ENCODE measurements at places on chromosomes 12 and 14.

DNA sequence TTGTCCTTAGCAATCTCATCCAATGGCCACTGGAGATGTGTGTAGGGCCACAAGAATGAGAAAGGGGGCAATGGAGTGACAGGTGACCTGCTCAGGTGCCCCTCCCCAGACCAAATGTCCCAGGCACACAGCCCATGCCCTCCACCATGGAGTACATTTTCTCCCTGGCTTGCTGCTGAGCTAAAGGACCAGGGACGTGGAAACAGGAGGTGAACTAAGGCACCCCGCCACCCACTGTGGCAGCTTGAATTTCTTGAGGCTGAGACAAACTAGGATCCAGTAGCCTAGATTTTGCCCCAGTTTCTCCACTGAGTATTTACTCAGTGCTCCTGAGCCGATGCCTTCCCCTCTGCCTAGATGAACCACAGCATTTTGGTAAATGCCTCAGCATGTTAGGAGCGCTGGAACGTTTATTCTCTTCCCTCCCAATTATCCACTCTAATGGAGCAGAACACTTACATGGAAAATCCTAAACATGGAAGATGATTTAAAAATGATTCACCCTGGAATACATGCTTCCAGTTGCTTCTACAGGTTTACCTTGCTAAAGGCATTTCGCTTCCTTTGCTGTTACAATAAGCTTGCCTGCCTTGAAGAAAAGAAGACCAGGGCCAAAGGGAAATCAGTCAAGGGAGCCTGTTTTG lies 198.0 kb downstream of the ZFP36L1 start:
- DNase-seq = no peak

DNA sequence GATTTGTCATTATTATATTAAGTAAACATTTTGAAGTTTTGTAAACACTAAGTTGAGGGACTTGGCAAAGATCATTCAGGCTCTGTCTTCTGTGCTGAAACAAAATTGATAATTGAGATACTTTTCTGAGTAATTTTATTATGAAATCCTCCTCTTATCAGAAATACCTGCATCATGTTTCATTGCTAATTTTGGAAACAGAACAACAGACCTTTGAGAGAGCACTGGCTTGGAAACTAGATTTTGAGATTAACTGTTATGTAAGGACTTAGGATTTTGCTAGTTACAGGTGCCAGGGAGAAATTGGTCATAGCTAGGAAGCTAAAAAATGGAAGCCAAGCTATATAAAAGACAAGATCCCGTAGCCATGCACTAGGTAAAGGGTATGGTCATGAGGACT lies 201.7 kb upstream of the DCN start:
- no peak for DNase-seq

DNA sequence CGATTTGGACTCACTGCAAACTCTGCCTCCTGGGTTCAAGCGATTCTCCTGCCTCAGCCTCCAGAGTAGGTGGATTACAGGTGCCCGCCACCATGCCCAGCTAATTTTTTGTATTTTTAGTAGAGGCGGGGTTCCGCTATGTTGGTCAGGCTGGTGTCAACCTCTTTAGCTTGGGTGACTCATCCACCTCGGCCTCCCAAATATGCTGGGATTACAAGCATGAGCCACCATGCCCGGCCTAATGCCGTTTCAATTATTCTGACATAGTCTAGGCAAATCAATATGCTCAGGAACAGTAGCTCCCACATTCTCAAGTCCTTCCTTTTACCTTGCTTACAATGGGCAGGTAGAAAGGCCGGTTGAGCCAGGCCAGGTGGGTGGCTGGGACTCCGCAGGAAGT lies 82.0 kb upstream of the EEA1 start:
- no peak for DNase-seq

- no peak for DNase-seq
These were observed 133.0 kb upstream of the C14orf180 start for GRCh38 chr14:104446611-104447010.

DNA sequence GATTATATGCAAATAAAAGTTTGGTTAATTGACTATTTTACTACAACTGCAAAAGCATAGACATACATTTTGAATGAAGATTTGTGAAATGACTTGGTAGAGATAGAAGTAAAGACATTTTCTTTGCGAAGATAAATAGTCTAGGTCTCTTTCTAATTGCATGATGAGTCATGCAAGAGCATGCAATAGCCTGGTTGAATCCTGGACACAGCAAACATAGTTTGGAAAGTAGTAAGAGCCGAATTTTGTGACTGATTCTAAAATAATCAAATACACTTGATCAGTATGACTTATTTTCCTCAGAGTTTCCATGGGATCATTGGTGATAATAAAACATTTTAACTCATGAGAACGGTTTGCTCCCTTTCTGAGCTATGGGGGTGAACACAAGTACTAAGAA lies 27.7 kb upstream of the CAND1 start:
- DNase-seq = no peak

GRCh38 chr14:86243158-86243557 lies 713.2 kb downstream of the FLRT2 start:
- DNase-seq = no peak

- DNase-seq = no peak
These were observed 35.2 kb downstream of the SLC8B1 start for GRCh38 chr12:113299619-113300237.

- DNase-seq = no peak
These were observed 7.0 kb downstream of the NCKAP1L start for GRCh38 chr12:54504550-54504949.

DNA sequence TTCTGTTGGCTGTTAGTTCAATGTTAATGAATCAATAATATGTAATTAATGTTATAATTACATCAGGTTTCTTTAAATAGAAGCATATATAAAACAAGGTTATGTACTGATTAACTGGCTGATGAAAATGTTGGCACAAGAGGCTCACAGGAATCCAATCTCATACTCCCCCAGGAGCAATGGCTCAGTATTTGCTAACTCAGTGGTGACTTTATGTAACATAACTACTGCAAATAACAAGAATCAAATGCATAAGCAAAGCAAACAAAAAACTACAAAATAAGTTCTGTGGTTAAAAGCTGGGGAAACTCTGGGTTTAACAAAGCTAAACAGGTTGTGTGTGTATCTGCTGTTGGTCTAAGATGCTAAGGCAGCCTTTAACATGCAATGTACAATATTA lies 27.7 kb upstream of the BBS10 start:
- no peak for DNase-seq

- no peak for DNase-seq
These were observed 76.3 kb downstream of the SCAF11 start for GRCh38 chr12:45914090-45914489.

DNA sequence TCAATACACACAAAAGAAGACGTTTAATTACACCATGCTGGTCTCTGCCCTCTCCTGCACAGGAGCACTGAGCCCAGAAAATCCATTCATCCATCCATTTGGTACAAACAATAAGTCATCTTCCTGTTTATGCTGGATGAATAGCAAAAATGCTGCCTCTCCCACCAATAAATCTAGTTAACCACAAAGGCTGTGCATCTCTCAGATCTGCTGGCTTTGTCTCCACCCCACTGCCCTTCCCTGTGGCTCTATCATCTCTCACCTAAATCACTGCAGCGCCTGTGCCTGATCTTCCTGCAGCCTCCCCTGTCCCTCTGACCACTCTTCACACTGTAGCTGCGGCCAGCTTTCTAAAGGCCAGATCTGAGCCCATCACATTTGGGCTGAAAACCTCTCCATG lies 72.9 kb upstream of the DDX11 start:
- DNase-seq = no peak

DNA sequence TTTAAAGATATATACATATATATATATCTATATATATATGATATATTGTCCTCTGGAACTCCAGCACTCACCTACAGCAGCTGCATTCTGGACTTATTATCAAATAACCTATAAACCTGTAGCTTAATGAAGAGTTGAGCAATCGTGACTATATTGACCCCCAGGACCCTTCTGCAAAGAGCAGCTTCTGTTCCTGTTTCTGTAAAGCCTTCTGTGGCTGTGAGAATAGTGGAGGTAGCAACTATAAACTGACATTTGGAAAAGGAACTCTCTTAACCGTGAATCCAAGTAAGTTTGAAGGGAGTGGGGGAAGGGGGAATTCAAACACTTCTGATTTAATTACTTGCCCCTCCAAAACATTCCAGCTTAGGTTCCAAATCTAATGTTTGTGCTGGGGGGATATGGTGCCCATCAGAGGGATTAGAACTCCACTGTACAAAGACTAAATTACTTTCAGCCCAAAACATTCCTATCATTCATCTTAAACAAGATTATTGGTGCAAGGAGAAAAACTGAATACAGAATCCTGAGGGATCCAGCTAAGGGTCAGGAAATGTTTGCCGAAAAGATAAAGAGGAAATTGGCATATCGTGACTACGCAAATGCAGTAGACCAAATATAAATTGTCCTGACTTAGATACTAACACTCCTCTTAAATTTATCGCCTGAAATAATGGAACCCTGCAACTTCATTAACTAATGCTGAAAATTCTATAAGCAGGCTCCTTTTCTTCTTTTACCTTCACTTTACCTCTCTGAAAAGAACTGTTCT lies 106.1 kb downstream of the DAD1 start:
- DNase-seq = no peak

DNA sequence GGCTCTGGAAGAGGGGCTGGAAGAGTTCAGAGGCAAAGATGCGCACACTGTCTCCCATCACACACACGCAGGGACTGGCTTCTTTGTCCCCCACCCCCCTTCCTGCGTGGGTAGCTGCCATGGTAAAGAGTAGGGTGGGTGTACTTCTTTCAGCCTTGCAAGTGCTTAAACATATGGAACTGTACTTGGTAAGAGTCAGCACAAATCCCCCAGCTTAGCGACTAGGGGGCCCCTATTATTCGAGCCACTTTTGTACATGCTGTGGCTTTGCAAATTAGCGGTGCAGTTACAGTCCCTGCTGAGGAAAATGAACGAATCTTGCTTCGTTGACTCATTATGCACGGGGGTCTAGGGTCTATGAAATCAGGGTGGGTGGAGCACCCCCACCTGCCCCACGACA lies 123.8 kb downstream of the AACS start:
- no peak for DNase-seq

DNA sequence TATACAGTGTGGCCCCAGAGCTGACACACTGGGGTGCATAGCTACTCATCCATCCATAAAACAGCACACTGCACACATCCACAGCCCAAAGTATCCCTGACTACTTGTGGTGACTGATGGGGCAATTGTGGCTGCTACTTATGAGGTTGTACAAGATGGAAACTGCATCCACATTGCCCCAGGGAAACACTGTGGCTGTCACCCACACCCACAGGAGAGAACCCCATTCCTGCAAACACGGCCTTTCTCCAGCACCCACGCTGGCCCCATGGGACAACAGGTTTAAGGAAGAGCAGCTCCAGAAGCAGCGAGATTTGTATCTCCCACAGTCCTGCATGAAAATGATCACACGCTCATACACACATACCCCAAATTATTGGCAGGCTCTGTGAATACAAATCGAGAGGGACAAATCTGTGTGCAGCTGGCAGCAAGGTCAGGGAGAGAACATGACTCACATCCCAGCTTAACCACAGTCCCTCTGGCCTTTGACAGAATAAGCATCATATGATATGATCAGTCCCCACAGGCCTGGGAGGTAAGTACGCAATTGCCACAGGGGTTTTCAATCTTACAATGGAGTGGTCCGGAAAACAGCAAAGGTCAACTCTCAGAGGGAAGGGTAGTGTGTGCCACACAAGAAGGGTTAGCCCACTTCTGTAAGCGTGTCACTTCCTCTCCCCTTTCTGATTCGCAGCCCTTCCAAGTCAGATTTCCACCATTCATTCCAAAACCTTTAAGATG lies 61.9 kb downstream of the ESR2 start:
- peak; percentile 45 for DNase-seq

- DNase-seq = no peak
These were observed 1.1 kb downstream of the PAPLN start for GRCh38 chr14:73238424-73238852.

GRCh38 chr12:15858353-15858752 lies 23.8 kb upstream of the STRAP start:
- DNase-seq = no peak

DNA sequence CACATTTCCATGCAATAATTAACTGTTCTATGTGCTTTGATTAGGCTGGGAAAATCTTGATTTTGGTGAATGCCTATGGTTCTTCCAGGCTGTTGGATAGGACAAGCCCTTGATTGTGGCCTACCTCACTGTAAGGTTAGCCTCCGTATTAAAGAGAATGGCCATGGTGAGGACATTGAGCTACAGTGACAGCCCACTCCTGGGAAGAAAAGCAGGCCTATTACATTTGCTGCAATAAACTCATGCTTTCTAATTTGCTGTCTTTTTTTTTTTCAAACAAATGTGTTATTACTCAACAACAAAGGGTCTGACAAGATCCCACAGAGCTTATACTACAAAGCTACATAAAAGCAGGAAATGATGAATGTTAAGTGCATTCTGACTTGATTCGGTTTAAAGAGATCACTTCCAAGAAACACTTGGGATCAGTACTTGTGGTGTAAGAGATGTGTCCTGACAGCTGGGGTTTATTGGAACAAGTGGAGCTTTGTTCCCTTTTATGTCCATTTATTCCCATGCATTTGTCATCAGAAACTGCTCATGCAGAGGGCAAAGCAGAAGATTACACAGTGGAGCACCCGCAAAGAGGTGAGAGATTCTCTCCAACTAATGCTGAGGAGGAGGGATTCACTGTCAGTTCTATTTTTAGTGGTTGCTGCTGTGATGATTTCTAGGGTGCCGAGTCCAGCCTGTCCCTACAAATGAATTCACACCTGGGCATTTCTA lies 29.1 kb upstream of the KCNK10 start:
- DNase-seq = no peak

DNA sequence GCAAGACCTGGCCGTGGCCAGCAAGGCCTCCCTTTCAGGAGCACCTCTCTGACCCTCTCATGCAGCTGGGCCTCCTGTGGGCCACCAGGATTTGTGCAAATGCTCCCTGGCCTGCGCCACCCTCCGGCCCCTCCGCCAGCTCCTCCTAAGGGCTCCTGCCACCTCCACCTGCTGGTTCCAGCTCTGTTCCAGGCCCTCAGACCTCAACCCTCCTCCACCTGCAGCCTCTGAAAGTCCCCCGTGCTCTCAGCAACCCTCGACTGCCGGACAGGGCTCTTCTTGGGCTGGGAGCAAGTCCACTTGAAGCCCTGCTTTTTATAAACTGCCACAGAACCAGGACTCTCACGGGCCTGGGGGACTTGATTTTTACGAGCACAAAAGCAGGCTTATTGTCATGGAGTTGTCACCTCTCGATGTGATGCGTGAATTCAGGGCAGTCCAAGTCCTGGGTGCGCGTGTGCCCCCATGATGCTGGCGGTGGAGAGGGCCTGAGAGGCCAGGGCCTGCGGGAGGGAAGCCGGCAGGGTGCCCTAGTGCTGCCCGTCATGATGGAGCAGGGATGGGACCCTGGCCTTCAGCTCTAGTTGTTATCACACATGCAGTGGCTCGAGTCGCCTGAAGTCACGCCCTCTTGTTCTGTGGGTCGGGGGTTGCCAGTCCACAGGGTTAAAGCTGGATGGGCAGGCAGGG lies 9.1 kb downstream of the TEDC1 start:
- DNase-seq = peak; percentile 17

- DNase-seq = no peak
These were observed 14.7 kb downstream of the LETMD1 start for GRCh38 chr12:51062631-51063397.
